GM04504 (cell line): ENCODE measurements at places on chromosomes 3 and 15.

- no peak for DNase-seq
Measured at GRCh38 chr3:187150599-187150998, 11.3 kb upstream of the RPL39L start.

DNA sequence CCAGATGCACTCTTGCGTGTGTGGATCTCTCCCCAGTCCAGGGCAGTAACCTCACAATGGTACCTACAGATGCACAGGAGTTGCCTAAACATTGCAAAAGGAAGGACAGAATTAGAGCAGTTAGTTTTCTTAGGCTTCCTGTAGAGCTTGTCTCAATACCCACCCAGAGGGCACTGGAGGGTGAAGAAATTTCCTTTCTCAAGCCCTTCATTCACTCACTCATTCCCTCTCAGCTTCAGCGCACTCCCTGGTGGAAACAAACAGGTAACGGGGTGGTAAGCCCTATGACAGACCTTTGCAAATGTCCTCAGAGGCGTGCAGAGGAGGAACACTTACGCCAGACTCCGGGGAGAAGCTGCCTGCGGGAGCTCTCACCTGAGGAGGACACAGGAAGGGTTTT is 267.4 kb upstream of the HES1 start:
- DNase-seq: no peak

DNA sequence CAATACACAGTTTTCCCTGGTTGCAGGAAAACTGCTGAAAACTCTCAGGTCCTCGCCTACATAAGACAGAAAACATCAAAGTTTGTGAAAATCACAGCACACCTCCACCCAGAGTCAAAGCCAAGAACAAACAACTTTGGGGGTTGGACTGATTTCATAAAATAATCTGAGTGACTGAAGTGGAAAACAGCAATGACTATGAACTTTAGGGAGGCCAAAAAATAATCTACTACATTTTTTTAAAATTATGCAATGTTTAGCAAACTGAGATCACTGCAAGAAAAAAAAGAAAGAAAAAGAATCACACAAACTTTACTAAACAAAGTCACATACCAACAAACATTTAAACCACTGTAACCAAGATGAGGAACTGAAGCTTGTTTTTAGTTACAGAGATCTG is 15.9 kb upstream of the FOXP1 start:
- no peak for DNase-seq

- no peak for DNase-seq
Measured at GRCh38 chr3:188927971-188928370, 243.8 kb upstream of the TPRG1 start.

DNA sequence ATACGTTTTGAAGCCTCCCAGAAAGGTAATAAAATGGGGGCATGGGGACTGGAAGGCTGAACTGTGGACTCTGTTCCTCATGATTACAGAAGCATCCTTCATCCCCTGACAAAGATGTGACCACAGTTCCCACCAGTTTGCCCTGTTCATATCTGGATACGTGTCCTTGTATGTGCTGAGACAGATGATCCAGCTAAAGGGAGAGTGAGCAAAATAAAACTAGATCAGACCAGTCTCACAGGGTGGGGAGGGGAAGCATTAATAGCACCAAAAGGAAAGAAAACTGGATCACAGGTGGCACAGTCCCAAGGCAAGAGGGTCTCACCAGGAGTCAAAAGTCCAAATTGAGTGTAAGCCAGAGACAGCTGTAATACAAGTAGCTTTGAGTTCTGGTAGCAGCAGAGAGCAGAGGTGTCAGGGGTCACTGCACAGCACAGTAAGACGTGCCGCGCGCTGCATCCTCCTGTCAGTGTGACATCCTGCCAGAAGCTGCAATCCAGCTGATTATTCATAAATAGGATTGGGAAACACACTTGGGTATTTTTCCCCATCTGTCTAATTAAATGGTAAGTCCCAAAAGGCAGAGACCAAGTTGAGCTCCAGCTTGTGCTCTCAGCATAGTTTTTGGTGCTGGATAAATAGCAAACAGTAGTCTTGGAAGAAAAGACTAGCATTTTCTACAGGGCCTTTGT is 560.0 kb upstream of the CFAP20DC start:
- no peak for DNase-seq

- DNase-seq: peak; percentile 75
Measured at GRCh38 chr3:30282154-30282696, 324.2 kb upstream of the TGFBR2 start.

DNA sequence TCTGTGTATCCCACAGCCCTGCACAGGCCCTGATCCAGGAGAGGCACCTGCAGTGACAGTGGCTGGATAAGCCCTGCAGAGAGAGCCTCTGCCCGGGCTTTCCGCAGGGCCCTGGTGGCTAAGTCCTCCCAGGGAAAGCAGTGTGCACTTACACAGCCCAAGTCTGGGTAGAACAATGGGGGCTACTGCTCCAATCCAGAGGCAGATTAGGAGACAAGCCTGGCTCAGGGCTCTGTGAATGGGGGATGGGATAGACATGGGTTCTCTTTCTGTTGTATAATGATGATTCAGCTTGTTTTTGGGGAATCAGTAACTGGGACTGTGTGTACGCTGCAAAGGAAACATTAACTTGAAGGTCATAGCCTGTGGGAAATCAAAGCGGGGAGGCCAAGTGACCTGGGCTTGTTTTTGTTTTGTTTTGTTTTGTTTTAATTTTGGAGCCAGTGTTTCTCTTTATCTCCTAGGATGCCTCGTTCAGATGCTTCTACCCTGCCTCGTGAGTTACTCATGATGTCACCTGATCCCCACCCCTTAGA is 4.1 kb upstream of the ALDH1L1 start:
- DNase-seq: no peak

- DNase-seq: no peak
Measured at GRCh38 chr3:151635905-151636304, 97.8 kb upstream of the AADACL2 start.

DNA sequence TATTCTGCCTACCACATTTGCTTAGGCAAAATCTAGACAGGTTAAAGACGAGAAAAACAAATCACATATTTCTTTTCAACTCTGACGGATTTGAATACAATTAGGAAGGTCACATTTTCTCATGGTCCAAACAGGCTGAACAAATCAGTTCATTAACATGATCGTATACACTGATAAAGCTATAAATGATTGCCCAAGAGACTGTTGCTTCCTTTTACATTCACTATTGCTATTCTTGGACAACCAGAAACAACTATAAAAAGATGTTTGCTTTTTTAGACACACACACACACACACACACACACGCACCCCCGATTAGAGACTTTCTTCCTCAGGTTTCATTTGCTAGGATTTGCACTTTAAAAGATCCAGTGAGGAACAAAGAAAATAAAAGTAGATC is 122.3 kb upstream of the BHLHE40 start:
- no peak for DNase-seq

DNA sequence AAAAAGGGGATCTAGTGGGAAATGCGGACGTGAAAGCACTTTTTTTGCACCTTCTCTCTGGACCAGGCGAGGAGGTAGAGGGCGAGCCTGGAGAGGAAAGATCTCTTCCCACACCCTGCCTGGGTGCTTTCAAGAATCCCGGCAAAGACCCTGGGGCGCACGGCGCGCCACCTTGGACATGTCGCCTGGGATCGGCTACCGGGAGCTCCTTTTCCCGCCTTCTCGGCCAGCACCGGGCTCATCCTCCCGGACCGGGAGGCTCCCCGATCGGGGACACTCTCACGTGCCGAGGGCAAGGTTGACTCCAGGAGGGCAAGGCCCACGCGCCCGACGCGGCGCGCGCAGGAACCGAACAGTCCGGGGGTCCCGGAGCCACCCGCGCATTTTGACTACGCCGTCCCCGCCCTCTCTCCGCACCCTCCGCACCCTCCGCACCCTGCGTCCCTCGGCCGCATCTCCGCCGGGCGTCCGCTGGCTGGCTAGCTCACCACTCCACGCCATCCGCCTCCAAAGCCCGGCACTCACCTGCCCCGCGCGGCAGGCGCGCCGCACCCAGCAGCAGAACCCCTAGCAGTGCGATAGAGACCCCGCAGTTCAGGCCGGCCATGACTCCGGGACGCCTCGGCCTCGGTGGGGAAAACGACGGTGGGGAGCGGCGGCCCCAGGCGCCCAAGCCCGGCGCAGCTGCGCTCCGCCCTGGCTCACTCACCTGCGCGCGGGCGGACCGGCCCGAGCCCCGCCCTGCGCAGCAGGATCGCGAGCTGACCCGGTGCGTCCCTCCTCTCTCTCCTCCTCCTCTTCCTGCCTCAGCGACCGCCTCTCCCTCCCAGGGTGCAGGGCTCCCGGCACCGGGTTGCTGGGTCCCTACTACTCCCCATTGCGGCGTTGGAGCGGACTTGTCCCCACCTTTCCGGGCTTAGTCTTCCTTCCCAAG is at the start of gene CDCP1:
Gene CDCP1, minus strand, starts transcription at position 698 of the 934 bp plus-strand sequence. Its CDS starts 91 bp downstream, at position 607.
- DNase-seq: no peak

GRCh38 chr3:174270841-174271240 is 588.3 kb upstream of the NAALADL2 start:
- peak; percentile 40 for DNase-seq

- no peak for DNase-seq
Measured at GRCh38 chr3:123732447-123732846, 147.6 kb upstream of the HACD2 start.

DNA sequence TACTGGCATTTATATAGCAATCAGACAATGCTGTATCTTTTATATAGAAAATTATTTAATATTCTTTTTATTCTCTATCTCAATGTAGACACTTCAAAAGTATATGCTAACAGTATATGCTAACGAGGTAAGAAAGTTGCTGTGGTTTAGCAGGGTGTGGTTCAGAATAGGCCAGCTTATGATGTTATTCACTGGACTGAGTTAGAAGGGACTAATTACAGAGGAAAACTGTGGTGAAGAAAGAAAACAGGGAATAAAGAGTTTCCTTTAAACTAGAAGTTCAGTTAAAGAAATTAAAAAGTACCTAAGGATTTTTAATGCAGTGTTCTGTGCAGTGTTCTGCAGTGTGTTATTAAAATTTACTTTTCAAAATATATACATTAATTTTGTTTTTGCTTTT is 59.4 kb downstream of the MYO9A start:
- no peak for DNase-seq

- DNase-seq: no peak
Measured at GRCh38 chr3:106589311-106589942, 720.6 kb upstream of the CBLB start.

GRCh38 chr3:36250191-36250590 is 130.1 kb upstream of the STAC start:
- DNase-seq: no peak

GRCh38 chr3:116164039-116164438 is 281.2 kb downstream of the LSAMP start:
- no peak for DNase-seq

GRCh38 chr3:50302095-50303012 is 1.0 kb downstream of the HYAL1 start:
- DNase-seq: no peak

GRCh38 chr15:35753486-35753885 is 207.5 kb upstream of the DPH6 start:
- peak; percentile 19 for DNase-seq

GRCh38 chr3:17473761-17474160 is 268.7 kb downstream of the TBC1D5 start:
- DNase-seq: no peak

GRCh38 chr3:45544024-45544716 is 50.4 kb upstream of the LIMD1 start:
- DNase-seq: no peak

GRCh38 chr3:52431459-52432223 is 13.3 kb downstream of the SEMA3G start:
- no peak for DNase-seq

DNA sequence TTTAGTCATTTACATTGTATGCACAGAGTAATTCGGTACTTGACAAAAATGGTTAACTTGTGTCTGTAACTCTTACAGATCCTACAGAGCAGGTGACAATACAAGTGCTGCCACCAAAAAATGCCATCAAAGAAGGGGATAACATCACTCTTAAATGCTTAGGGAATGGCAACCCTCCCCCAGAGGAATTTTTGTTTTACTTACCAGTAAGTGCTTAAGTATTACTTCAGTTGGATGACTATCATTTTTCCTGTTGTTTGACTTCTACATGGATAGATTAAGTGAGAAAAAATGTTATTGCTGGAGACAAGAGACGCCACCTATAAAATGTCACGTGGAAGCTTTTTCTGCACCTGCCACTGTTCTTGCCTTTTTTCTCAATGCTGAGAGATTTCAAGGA is 173.2 kb downstream of the ALCAM start:
- no peak for DNase-seq

- no peak for DNase-seq
Measured at GRCh38 chr3:58668247-58668646, 1.7 kb upstream of the FAM3D start.

- no peak for DNase-seq
Measured at GRCh38 chr3:114216186-114216970, 21.0 kb downstream of the ZNF80 start.

DNA sequence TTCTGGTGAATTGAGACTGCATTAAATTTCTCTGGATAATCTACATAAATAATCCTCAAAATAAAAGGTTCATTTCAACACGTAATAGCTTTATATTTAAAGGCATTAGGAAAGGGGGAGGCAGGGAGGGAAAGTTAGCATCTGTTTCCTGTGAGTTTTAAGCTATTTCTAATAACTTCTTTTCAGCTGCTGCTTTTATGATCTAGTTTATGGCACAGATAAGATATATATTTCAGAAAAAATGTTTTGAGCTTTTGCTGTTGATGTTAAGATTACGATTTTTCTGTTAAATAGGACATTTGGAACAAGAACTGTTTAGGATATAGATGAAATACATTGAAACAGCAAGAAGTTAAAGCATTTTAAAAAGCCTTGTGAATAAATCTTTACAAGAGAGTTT is 30.0 kb downstream of the UBE2E1 start:
- no peak for DNase-seq

DNA sequence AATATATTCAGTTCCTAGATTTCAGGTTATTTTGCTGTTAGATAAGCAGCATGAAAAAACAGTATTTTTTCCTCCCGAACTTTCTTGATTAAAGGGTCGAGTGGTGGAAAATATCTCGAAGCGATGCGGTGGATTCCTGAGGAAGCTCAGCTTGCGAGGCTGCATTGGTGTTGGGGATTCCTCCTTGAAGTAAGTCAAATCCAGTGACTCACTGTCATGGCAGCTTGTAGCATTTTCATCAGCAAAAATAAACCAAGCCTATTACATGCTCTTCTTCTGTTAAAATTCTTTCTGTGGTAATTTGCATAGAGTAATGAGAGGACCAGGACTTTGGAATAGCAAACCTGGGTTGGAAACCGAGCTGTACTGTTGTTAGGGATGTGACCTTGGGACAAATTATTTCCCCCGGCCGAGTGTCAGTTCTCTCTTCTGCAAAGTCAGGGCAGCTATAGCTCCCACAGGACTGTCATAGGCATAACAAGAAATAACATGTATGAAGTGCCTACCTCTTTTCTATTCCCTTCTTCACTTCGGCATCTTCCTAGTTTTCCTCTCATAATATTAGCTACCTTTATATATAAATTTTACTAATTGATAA is 75.6 kb downstream of the UBP1 start:
- no peak for DNase-seq

GRCh38 chr3:187314176-187314575 is 22.6 kb upstream of the MASP1 start:
- DNase-seq: no peak
